ENCODE measurements at places on chromosomes 11 and 22.

DNA sequence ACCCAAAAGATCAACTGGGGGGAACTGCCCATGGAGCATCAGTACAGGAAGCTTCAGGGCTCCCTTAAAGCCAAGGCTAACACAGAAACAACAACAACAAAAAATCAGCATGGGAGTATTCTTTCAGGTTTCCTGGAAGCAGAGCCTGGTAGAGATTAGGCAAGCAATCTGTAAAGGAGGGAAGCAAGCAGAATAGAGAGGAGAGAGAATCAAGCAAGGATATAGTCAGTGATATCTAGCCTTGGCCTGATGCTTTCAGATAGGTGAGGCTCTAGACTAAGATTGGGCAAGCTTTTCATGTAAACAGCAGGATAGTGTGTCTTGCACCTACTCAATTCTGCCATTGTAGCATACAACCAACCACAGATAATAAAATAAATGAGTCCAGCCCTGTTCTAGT is 44.4 kb upstream of the FAT3 start:
- no peak for DNase-seq

- peak; percentile 34 for DNase-seq
These were observed 66.7 kb downstream of the PACS1 start for GRCh38 chr11:66136752-66137123.

DNA sequence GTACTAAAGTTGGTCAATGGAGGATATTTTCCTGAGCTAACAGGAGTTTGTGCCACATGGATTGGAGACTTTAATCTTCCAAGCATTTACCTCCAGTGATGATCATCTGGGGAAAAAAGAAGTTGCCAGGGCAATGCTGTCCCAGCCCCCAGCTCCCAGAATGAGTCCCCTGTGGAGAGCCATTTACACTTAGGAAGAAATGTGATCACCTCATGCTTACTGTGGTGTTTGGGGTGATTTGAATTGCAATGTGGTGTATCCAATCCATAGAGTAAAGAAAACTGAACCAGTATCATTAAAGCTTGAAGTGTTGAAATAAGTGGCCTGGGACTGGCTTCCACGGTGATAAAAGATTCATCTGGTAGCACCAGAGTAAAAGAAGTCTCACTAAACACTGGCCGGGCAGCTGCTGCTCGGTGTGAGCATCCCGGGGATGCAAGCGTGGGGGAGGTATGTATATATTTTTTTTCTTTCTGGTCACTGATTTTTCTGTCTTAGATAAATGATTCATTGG is 117.2 kb upstream of the NTM start:
- no peak for DNase-seq

DNA sequence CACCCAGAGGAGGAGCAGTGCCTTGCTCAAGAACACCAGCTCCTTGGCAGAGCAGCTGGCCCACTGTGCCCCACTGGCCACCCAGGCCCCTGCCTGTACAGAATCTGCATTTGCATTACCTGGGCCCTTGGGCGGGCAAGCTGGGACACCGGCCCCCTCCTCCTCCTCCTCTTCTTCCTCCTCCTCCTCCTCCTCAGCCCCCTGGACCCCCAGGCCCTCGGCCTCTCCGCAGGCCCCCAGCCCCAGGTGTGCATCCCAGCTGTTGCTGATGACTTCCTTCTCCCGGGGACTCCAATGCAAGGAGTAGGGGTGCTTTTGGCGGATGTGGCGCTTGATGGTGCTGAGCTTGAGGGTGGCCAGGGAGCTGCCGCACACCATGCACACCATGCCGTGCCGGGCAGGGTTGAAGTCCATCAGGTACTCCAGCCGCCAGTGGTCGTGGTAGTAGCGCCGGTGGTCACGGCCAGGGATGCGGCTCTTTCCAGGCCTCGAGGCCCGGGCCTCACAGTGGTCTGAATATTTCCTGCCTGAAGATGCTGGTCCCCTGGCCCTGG is 2.8 kb downstream of the ZFTA start:
- no peak for DNase-seq

- DNase-seq, result no peak
These were observed 4.8 kb downstream of the CLCF1 start for GRCh38 chr11:67368621-67369020.

DNA sequence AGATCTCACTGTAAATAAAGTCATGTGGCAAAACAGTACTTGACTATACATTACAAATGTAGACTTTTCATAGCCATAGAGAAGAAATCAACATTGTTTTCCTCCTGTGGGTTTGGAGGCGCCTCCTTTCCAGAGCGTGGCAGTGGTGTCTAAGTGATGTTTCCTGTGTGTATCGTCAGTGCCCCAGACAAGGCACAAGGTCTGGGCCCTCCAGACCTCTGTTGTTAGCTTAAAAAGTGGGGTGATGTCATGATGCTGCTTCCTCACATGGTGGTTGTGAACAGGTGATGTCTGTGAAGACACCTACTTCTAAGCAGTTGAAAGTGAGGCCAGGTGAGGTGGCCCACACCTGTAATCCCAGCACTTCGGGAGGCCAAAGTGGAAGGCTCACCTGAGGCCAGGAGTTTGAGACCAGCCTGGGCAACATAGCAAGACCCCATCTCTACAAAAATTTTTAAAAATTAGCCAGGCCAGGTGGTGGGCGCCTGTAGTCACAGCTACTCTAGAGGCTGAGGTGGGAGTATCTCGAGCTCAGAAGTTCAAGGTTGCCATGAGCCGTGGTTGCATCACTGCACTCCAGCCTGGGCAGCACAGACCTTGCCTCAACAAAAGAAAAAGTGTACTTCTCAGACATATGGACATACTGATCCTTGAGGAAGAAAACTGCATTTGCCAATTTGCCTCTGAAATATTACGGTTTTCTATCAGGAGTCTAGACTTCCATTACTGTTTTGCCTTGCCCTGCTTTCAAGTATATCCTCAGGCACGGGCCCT is 15.7 kb downstream of the NUP50 start:
- no peak for DNase-seq

DNA sequence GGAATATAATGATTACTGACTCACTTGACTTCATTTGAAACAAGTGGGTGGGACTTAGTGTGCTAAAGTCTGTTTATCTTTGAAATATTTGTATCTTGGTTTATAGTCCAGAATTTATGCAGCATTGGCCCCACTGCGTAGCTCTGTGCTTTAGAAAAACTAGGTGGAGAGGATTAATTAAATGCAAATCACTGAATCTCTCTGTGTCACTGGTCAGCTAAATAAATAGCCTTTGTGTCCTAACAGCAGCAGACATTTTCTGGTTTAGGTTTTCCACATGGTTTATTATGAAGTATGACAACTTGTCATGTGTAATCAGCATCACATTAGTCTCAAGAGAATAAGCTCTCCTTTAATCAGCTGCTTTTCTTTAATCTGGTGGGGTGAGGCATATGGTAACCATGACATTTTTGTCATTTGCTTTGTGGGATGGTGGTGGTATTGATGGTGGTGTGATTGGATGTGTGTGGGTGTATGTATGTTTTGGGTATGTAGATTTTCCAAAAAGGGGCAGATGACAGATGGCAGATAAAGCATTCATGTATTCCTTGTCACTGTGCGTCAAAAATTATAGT is 33.9 kb downstream of the BCL2L13 start:
- no peak for DNase-seq

GRCh38 chr11:97506076-97506759 is 1116.4 kb downstream of the JRKL start:
- DNase-seq, result no peak
